ENCODE measurements at places on chromosomes 2 and 18.

DNA sequence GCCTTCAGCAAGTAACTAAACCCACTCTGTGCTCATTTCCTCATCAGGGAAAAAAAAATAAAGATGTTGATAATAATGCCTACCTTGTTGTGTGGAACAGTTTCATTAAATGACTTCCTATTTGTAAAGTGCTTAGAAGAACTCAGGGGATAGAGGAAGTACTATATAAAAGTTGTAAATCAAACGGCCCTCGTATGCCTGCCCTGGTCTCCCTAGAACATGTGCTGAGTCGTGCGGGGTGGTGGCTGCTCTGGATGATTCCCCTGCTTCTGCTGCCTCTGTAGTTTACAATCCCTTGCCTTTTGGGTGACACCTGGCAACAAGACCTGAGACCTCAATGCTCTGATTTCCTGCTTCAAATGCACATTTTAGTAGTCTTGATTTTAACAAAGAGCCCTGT is 170.0 kb downstream of the CERS6 start:
- DNase-seq = no peak

DNA sequence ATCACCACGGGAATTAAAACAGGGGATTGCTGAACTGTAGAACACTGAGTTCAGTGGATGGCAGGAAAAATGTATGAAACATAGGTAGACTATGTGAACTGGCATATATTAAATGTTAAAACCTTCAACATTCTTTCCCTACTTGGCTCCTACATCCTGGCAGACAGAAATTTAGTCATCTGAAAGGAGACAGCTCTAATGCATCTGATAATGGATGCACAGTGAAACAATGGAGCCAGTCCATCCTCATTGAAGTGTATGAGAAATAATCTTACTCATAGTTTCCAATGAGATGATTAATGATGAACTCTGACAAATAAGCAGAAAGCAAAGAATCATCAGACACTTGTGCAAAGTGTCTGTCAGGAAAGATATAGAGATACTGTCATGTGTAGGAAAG is 1629.7 kb upstream of the TMEFF2 start:
- DNase-seq = no peak

- no peak for DNase-seq
Observed at GRCh38 chr2:141610564-141611175, 520.1 kb downstream of the LRP1B start.

GRCh38 chr18:72411261-72411660 is 132.9 kb downstream of the CBLN2 start:
- DNase-seq = no peak

DNA sequence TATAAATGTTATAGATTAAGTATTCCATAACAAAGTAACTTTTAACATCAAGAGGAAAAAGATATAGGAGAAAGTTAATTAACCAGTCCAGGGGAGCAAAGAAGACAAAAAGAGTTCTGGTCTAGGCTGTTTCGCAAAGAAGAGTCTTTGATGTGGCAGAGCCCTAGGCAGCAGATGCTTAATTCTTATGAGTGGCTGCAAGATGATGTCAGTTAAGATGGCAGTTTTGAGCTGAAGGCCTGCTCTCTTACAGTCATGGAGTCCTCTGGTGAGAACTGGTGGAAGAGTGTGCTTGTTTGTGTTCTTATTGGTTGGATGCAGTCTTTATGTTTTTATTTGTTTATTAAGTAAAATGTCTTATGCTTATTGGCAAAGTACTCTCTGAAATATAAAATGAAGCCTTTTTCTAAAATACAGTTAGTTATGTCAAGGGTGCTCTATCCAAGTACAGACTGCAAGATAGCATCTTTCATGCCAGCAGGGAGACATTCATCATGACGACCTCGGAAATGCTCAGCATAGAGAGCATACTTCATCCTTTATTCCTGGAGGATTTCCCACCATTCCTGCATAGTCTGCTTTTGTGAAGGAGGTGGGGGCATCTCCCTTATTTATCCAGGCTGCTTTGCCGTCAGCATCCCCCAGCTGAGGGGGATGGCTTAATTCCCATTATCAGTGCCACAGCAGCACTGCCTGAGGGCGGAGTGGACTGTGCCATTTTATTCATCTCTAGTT is 38.9 kb upstream of the SERPINE2 start:
- no peak for DNase-seq

DNA sequence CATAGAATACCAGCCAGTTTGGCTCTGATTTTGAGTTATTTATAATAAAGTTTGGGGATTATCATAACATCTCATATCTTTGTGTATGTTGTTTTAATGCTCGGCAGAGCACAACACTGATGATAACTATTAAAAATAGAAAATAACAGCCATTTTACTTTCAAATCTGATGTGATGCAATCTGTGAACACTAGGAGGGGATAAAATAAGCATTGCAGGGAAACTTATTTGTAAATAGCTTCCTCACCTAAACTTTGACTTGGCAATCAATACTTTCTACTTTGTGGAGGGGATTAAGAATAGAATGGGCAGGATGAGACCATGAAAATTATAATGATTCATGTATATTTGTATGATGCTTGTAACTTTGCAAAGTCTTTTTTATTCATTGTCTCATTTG is 54.4 kb downstream of the USP14 start:
- no peak for DNase-seq

- no peak for DNase-seq
Observed at GRCh38 chr18:57146956-57147636, at the start of gene BOD1L2. Gene BOD1L2, plus strand, starts transcription at chr18:57147087. Its CDS starts 226 bp downstream, at chr18:57147313.

GRCh38 chr2:68646303-68646702 is 2.9 kb downstream of the PROKR1 start:
- DNase-seq = no peak

DNA sequence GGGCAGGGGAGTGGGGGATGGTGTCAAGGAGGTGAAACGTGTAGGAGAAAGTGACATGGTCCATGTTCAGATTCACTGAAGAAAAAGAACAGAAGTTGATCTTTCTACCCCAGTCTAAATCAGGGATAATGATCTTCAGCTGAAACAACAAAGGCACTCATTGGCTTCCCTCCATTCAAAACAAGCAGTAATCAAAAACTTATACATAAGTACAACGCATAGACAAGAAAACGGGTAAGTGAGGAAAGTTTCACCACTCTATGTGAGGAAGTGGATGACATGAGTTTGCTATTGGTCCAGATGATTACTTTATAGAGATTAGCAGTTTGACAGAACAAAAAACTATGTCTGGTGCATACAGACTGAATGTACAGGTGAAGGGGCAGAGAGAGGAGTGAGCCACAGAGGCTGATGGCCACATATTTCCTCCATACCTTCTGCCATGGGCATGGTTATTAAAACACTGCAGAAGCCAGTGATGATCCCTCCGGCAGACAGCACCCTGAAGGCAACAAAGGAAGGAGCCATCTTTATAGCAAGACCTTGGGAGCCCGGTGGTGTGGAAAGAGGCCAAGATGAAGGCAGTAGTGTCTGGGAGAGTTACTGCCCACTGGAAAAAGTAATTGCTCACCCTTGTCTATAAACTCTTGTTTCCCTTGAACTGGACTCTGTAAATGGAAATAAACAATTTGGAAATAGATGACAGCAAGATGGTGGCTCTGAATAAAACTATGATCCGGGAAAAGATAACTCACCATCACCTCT is 57.7 kb downstream of the SLC25A12 start:
- no peak for DNase-seq

GRCh38 chr2:100755441-100755840 is 64.5 kb upstream of the NPAS2 start:
- DNase-seq = no peak

GRCh38 chr2:195016841-195017240 is 640.2 kb upstream of the SLC39A10 start:
- no peak for DNase-seq

GRCh38 chr18:51153659-51154371 is 43.7 kb downstream of the MEX3C start:
- DNase-seq = no peak

- no peak for DNase-seq
Observed at GRCh38 chr18:69071680-69072079, 273.8 kb downstream of the CCDC102B start.

GRCh38 chr2:165572151-165572550 is 102.7 kb downstream of the CSRNP3 start:
- no peak for DNase-seq

GRCh38 chr2:70420143-70420542 is 118.3 kb upstream of the FAM136A start:
- DNase-seq = no peak

GRCh38 chr2:86201671-86202335 is 2.5 kb downstream of the MRPL35 start:
- no peak for DNase-seq

DNA sequence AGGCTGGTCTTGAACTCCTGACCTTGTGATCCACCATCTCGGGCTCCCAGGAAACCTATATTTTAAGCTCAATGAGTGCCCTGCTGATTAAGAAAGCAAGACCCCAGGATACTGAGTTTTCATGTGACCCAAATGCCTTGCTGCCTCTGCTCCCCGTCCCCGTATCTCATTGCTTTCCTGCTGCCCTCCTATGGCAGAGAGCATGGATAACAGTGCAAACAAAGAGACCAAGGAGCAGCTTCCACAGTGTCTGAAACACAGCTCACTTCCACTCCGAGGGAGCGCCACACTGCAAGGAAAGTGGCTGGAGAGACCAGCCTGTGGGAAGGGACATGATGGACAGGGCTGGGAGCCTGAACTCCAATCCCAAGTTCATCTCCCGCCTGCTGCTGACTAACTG is 246.8 kb downstream of the TMEM182 start:
- no peak for DNase-seq

DNA sequence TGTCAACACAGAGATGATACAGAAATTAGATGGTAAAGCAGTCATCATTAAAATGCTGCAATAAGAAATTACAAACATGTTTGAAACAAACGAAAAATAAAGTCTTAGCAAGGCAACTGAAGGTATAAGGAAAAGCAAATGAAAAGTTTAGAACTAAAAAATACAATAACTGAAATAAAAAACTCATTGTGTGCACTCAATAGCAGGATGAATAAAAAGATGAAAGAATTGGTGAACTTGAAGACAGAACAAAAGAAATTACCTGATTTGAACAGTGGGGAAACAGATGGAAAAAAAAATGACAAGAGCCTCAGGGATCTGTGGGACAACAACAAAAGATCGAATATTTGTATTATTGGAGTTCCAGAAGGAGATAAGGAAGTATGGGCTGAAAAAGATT is 46.5 kb downstream of the TSN start:
- DNase-seq = no peak

DNA sequence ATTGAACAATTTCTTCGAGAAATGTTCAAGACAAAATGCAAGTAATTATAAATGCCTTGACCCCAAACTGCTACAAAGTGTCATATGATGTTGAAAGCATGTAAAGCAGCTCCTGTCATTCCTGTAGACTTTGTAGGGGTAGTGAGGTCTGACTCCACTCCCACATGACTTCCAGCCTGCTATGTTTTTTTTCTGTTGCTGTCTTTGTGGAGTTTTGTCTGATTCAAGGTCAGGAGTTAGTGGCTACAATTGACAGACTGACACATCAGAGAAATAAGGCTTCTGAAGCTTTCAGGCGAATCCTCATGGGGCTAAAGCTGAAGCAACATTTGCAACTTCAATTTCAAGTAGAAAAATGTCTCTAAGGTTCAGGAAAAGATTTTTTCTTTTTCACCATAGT is 63.9 kb upstream of the CCDC195 start:
- no peak for DNase-seq

DNA sequence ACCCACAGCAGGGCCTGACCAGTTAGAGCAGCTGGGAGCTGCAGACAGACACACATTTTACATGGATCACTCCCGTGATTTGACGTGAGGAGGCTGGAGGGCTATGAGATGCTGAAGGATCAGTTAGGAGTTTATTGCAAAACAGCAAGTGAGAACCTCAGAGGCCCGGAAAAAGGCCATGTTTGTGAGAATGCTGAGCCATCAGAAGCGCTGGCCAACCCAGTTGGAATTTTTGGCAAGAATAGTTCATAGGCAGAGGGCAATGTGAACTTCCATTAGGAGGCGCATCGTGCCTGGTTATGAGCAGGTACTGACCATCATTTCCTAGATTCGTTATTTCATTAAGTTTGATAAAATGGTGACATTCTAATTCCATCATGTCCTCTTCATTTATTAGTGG is 23.3 kb upstream of the LMAN1 start:
- DNase-seq = no peak

- no peak for DNase-seq
Observed at GRCh38 chr18:54532962-54533361, 58.1 kb upstream of the DYNAP start.

DNA sequence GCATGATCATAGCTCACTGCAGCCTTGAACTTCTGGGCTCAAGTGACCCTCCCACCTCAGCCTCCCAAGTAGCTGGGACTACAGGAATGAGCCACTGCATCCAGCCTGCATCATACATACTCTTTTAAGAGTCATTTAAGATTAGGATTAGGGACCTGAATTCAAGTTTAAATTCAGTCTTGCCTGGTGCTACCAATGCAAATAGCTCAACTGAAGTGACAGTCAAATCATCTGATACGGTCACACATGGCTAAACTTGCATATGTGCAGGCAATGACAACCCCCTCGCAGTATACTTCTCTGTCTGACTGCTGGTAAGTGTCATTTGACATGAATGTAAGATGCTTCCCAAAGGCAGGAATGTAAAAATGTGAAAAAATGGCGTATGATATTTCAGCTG is 31.8 kb upstream of the TMEM131 start:
- DNase-seq = no peak

DNA sequence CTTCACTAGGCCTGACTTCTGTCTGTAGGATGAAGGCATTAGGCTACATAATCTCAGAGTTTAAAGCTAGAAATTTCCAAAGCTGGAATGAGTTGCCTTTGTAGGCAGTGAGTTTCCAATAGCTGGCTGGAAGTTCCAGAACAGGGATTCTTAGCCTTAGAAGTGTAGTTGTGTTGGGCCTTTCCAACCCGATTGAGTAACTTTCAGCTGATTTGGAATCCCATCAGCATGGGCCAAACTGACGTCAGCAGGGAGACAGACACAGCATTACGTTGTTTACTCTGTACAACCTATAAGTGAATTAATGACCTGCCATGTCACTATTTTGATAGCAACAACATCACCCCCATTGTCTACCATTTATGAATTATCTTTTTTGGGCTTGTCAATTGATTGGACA is 56.9 kb downstream of the SETBP1 start:
- no peak for DNase-seq

DNA sequence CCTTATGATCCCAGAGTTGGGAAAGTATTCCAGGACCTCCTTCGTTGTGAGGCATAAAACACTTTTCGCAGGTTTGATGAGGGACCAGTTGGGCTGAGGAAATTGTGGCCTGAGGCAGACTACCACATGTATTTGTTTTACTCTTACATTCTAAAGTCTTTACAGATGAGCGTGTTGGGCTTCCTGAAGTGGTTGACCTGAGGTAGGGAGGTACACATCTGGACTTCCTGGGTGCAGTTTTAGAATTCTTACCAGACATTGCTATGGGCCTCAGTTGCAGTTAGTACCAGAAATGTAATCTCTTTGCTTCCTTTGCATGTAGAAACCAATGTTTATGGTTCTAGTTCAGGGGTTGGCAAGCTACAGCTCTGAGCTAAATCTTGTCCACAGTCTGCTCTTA is 48.7 kb downstream of the COA5 start:
- DNase-seq = no peak

DNA sequence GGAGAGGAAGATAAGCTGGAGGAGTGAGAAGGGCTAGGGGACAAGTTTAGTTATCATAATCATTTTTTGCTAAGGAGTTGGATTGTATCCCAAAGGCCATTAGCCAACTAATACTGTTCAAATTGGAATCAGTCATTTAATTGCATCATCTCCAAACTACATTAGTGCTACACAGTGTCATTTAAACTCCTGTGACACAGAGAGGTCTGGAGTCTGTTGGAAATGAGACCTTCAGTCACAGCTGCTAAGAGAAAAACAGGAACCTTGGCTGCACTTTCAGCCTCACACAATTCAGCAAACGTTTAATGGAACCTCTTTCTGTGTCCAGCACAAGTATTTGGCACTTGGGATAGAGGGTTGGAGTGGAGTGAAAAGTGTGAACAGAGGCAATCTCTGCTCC is 175.5 kb upstream of the MGAT5 start:
- DNase-seq = no peak

All from stimulated activated CD4-positive, alpha-beta T cell treated with anti-CD3 and anti-CD28 coated beads, Interleukin-12 subunit alpha, Interleukin-12 subunit beta, amount 100 ng/mL, for 24 hours (primary cell).